ENCODE measurements at places on chromosomes 12 and 14.
A peak's percentile ranks its signal among the peaks of the same experiment; 100 is the strongest.

- no peak for DNase-seq
Observed at GRCh38 chr12:8662593-8662992, at the start of gene MFAP5. MFAP5 (minus strand) TSS chr12:8662826; CDS start chr12:8662104, 722 bp downstream.

GRCh38 chr12:21638054-21638891, 19.4 kb downstream of the LDHB start:
- no peak for DNase-seq

DNA sequence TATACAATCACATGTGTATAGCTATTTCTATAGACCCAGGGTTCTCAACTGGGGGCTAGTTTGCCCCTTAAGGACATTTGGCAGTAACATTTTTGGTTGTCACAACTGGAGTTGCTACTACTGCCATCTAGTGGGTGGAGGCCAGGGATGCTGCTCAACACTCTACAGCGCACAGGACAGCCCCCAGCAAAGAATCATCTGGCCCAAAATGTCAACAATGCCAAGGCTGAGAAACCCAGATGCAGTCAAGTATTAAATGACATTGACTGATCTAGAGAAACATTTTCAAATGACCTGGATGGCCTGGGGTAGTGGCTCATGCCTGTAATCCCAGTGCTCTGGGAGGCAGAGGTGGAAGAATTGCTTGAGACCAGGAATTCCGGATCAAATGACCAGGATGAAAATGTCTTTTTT, 5.8 kb downstream of the WSB2 start:
- DNase-seq = peak; percentile 39

- DNase-seq = peak; percentile 90
Observed at GRCh38 chr12:49058366-49059044, 2.1 kb downstream of the KMT2D start.

GRCh38 chr12:79455286-79455685, 235.5 kb downstream of the PAWR start:
- no peak for DNase-seq

All from D721Med (cell line).